ENCODE measurements at places on chromosomes 2 and 18.

GRCh38 chr18:47247416-47248114 is 3.9 kb downstream of the SKOR2 start:
- DNase-seq, result no peak

GRCh38 chr2:8619071-8619470 is 62.8 kb upstream of the ID2 start:
- no peak for DNase-seq

- no peak for DNase-seq
Observed at GRCh38 chr2:67251741-67252140, 145.4 kb upstream of the ETAA1 start.

DNA sequence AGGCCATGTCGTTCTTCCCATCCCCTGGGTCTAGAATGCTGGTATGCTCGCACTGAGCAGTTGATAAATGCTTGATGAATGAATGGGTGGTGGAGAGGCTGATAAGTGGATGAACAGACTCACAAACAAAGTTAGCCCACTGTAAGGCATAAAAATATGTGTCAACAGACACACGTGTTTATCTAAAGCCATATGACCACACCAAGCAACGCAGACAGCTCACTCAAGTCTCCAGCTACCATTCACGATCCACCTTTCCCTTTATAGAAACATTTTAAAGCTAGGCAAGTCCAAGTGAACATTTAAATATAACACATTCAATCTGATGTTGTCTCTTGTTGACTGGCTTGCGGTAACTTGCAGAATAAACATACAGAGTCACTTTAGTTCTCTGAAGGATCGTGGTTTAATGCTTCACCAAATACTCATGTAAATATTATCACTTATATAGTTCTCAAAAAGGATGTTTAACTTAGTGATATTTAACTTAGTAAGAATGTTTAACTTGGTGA is 105.5 kb downstream of the NOL10 start:
- no peak for DNase-seq

DNA sequence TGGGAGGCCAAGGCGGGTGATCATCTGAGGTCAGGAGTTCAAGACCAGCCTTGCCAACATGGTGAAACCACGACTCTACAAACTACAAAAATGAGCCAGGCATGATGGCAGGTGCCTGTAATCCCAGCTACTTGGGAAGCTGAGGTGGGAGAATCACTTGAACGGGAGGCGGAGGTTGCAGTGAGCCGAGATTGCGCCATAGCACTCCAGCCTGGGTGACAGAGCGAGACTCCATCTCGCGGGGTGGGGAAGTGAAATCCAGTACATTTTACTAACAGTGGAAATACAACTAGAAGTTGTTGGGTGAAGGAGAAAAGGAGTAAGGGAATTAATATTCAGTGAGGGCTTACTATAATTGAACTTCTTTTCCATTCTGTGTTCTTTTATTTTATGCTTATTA is 13.2 kb upstream of the ENOSF1 start:
- DNase-seq, result no peak

DNA sequence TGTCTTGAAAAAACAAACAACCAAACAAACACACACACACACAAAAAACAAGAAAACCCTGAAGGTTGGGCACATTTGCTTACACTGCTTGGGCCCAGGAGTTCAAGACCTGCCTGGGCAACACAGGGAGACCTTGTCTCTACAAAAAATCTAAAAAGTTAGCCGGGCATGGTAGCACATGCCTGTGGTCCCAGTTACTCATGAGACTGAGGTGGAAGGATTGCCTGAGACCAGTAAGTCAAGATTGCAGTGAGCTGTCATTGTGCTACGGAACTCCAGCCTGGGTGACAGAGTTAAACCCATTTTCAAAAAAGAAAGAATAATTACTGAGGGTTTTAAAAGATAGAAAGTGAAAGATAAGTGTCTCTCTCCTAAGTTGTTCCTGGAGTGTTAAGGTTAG is 103.4 kb downstream of the MBD5 start:
- no peak for DNase-seq

DNA sequence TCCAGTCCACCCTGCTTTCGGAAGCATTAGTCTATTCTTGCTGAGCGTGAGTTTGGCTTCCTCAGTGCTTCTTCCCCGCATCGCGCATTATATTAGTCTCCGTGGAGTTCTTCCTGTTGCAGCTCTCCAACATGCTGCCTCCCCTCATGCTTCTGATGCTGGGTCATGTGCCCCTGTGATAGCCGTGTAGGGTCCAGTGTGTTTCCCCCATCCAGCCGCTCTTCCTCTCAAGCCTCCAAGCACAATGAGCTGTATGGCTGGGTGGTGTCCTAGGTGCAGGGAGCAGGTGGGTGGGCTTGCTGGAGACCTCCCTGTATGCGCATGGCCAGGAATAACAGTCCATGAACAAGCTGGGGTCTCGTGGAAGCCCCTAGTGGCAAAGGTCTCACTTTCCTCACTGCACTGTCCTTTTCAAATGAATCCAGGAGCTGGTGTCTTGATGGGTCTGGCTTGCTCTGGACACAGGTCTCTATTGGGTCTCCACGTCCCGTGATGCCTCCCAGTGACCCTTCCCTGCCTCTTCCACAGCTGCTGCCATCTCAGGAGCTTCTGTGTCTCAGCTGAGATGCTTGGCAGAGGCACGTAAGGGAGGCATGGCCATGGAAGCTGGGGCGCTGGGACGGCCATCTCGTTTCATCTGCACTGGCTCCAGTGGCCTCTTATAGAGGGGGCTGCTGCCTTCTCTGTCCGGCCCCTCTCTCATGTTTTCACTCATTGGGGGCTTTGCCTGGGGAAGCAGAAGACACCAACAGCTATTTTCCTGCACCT is 54.8 kb upstream of the HDAC4 start:
- DNase-seq, result no peak

DNA sequence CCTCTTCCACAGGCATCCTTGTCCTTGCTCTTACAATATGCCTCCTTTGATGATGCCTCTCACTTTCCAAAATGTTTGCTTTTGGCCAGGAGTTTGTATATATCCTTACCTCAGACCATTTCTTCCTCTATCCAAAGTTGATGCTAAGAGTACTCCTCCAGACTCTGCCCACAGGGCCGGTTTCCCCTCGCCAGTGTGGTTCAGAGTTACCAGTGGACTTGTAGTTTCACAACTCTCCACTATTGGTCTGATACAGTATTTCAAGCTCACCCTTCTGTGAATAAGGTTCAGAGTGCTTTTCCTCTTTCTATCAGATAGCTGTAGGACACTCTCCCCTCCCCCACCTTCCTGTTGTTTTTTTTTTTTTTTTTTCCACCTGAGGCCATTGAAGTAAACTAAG is 42.2 kb upstream of the LINC00305 start:
- DNase-seq, result no peak

DNA sequence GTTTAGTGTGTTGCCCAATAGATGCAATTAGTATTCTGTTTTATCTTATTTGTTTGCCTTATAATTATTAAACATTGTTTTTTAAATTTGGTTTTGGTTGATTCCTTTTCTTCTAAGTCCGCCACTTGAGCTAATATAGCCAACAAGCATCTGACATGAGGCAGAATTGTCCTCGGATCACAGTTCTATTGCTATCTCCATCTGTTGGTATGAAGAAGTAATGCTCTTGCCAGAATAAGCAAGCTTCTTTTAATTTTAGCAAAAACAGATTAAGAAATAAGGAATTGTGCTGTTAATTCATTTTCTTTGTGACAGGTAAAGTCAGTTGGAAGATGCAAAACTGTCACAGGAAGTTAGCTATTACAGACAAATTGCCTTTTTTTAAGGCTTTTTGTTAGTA is 54.3 kb downstream of the R3HDM1 start:
- DNase-seq, result no peak

DNA sequence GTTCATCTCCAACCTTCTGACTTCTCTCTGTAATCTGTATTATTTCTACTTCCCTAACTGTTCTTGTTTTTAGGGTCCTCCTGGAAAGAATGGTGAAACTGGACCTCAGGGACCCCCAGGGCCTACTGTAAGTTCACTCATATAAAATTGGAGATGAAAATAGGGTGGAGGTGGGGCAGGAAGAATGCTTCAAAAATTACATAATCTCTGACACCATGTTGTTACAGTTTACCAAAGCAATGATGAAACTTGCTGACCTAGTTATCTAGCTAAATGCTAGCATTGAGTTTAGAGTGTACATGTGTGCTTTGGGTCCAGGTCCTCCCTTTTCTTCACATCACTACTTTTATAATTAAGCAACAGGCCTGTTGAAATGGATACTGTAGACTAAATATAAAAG is 23.1 kb downstream of the COL3A1 start:
- DNase-seq, result no peak

DNA sequence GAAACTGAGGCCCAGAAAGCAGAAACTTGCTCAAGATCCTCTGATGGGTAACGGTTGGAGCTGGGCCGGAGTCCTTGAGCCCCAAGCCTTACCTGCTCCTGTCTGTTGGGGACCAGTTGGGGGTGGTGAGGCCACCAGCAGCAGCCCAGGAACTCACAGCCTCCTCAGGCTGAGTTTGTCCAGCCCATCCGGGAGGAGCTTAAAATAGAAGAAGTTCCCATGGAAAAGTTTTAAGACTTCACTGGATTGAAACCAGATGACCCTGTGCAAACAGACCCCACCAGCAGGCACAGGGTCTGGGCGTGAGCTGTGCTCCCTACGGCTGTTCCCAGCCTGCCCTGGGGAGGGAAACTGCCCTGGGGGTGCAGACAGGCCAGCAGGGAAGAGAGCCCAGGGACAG is 40.6 kb upstream of the FOSL2 start:
- DNase-seq, result no peak

- no peak for DNase-seq
Observed at GRCh38 chr18:59518705-59519104, 159.6 kb upstream of the LMAN1 start.

DNA sequence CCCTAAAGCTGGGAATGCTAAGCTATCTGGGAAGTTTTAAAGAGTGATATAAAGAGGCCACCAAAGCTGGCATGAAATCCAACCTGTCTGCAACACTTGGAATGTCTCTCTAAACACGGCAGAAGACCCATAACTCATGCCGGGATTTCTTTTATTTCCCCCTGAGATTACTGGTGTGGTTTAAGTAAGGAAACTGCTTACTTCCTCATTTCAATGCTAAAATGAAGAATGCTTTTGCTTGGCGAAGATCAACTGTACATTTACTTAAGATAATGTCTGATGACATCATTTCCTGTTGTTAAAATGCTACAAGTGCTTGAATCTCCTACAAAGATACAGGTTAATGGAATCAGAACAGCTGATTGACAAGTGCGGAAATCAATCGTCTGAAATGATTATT is 353.8 kb upstream of the SALL3 start:
- no peak for DNase-seq

DNA sequence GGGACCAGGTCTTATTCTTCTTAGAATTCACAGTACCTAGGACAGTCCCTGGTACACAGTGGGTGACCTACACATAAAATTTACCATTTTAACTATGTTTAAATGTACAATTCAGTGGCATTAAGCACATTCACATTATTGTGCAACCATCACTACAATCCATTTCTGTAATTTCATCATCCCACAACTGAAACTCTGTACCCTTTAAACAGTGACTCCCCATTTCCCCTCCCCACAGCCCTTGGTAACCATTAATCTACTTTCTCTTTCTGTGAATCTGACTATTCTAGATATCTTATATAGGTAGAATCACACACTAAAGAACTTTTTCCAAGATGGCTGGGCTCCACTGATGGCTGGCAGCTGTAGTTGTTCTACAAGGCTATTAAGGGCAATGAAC is 41.6 kb downstream of the GFPT1 start:
- no peak for DNase-seq

- DNase-seq, result no peak
Observed at GRCh38 chr18:13323186-13323585, 104.6 kb downstream of the LDLRAD4 start.

GRCh38 chr2:138373993-138374408 is 127.6 kb upstream of the SPOPL start:
- DNase-seq, result no peak

DNA sequence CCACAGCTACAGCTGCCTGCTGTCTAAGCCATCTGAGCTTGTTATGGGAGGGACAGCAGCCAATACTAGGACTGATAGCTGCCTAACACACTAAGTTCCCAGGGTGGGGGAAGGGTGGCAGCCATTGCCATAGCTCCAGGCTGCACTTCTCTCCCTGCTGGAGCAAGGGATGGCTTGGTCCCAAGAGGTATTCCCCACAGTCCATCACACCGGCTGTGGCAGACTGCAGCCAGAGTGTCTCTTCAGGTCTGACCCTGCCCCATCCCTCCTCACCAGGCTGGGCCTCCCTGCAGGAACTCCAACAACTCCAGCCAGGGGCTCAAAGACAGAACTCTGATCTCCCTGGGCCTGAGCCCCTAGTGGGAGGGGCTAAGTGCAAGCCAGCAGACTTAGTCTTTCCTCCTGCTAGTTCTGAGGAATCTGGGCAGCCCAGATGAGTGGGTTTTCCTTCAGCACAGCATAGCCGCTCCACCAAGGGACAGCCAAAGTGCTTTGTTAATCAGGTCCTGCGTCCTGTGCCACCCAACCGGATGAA is 632.1 kb downstream of the SOCS6 start:
- no peak for DNase-seq

- no peak for DNase-seq
Observed at GRCh38 chr18:649341-649740, 8.1 kb upstream of the TYMS start.

- DNase-seq, result no peak
Observed at GRCh38 chr18:75244351-75245313, 34.0 kb downstream of the TSHZ1 start.

- DNase-seq, result no peak
Observed at GRCh38 chr2:176106581-176107539, at the start of gene HOXD11. Gene HOXD11, plus strand, starts transcription at chr2:176107280. Its CDS starts 76 bp downstream, at chr2:176107356.

- no peak for DNase-seq
Observed at GRCh38 chr2:233075966-233076339, 15.8 kb downstream of the INPP5D start.
